ENCODE measurements at places on chromosomes 2 and 18.

- DNase-seq, result no peak
Measured at GRCh38 chr18:44840058-44840790, 159.5 kb downstream of the SETBP1 start.

- no peak for DNase-seq
Measured at GRCh38 chr2:62570861-62571698, 65.1 kb upstream of the TMEM17 start.

DNA sequence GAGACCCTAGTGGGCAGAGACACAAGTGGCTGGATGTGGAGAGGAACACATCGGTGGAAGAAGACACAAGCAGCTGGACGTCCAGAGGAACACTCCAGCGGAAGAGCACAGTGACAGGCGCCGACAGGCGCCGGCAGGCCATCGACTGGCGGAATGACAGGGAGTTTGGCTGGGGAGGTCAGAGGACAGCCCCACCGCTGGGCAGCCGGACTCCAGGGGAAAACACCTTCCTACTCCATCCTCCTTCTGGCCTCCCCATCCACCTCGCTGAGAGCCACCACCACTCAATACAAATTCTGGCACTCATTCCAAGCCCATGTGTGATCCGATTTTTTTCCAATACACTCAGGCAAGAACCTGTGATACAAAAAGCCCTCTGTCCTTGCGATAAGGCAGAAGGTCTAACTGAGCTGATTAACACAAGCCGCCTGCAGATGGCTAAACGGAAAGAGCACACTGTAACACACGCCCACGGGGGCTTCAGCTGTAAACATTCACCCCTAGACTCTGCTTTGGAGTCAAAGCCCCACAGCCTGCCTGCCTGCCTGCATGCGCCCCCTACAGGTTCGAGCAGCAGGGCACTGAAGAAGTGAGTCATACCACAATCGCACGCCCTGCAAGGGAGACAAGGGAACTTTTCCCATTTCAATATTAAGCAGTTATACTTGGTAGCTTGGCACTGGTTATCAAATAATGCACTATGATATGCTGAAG, 50.2 kb upstream of the LRP1B start:
- DNase-seq, result no peak

DNA sequence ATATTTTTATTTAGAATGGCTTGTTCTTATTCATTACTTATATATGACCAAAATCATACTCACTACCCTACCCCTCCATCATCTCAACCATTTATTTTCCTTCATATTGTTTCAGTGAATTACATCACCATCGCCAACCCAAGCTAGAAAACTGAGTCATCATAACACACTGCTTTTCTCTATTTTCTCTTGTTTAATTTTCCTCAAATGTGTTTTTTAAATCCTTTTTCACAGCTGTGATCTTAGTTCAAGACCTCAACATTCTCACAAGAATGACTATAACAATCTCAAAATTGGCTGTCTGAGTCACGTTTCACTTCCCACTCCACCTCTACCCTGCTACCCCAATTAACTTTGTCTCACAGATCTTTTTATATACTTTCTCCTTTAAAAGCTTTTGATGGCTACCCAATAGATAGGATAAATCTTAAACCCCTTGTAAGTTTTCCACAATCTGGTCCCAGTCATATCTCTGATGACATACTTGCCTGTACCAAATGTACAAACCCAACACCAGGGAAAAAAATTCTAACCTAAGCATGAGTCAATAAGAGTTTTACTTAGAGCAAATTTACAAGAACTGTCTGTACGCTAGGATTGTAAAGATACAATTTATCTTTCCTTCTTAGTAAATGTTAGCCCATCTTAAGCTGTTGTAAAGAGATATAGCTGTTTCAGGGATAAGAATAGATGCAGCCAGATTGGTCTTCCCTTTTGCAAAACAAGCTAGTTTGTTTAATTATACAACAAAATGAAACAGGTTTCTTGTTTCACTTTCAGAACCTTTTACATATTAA, 635.1 kb upstream of the SLC39A10 start:
- DNase-seq, result no peak

DNA sequence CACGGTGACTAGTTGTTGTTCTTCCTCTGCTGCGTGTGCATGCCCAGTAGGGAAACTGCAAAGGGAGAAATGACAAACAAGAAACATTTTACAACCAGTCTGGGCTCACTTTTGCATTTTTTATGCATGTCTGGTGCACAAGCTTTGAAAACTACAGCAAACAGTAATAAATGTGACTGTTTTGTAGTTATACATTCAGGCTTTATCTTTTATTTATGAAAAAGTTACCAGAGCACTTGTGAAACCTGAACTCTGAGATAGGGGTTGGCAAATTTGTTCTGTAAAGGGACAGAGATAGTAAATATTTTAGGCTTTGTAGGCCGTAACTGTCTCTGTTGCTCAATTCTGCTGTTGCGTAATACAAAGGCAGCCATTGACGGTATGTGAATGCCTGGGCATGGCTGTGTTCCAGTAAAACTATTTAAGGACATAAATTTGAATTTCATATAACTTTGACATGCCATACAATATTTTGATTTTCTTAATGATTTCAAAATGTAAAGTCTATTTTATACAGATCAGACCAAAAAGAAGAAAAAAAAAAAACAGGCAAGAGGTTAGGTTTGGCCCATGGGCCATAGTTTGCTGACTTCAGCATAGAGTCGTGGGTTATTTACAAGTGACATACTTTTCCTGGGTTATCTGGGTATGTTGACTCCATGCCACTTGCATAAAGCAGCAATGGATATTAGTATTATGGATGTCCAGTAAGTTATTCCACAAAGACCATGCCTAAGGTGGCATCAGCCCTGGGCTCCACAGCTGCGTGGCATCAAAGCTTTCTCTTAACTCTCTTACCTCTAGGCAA, 53.6 kb upstream of the EML6 start:
- DNase-seq, result no peak

- no peak for DNase-seq
Measured at GRCh38 chr2:56749152-56749752, 565.5 kb downstream of the CCDC85A start.

GRCh38 chr2:44560352-44560751, 198.6 kb downstream of the CAMKMT start:
- peak; percentile 34 for DNase-seq

DNA sequence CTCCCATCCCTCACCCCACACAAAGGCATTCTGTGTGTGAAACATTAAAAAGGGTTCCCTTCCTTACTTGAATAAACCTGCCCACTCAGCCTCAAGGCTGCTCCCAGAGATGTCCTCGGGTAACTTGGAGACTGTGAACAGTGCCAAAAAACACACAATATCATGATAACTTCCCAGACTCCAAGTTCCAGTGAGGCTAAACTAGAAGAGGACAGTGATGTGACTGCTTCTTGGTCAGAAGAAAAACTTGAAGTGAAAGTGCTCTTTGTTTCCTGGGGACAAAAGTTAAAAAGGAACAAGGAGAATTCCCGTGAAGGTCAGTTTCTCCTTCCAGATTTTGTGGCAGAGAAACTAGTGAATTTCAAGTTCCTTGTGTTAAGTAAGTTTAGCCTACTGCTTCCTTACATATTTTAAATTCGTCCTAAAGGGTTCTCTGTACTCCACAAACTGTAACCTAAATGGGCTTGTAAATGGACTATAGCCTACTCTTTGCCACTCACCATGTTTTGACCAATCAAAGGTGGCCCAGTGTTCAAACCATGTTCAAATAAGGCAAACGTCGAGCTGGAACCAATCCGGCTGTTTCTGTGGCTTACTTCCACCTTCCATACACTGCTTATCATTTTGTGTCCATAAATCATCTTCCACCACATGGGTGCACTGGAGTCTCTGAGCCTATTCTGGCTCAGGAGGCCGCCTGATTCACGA, 20.4 kb downstream of the TPRKB start:
- DNase-seq, result no peak

DNA sequence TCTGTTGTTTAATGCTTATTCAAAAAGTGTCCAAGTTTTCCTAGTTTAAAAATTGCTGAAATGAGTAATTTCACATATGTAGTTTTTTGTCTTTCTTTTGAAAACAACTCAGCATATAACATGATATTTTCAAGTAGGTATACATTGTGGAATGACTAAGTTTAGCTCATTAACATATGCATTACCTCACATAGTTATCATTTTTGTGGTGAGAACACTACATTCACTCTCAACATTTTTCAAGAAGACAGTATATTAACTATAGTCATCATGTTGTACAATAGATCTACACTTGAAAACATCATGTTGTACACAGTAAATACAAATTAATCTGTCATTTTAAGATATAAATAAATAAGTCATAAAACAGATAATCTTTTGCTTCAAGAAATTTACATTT, 340.0 kb downstream of the CCDC85A start:
- no peak for DNase-seq

GRCh38 chr2:181431674-181432073, 25.5 kb upstream of the ITGA4 start:
- no peak for DNase-seq

DNA sequence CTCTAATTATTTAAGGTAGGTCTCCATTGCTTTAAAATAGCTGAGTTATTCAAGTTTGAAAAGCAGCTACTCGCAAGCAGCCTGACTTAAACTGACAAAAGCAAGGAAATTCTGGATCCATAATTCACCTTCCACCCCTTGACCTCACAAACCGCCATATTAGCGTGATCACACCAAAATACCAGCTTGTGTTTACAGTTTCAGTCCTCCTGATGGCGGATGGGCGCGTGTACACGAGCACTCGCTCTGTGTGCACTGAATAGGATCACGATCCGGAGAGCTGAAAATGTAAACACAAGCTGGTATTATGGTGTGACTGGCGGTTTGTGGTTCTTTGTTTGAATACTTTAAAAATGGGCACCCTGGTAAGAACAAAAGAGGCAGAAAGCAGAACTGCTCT, 42.4 kb upstream of the PSMD14 start:
- no peak for DNase-seq

- no peak for DNase-seq
Measured at GRCh38 chr2:64661741-64662169, 8.0 kb upstream of the SERTAD2 start.

Measured in activated T-cell treated with anti-CD3 and anti-CD28 coated beads, Interleukin-2, amount 50 U/mL, for 24 hours (primary cell).